ENCODE measurements at places on chromosomes 16 and 17. TPM values are rescaled to one million over a fixed set of nuclear protein-coding genes. Genes with fewer than 3 reads are reported as not detected.

GRCh38 chr17:7811251-7811650 lies 22.8 kb upstream of the KDM6B start:
- no peaks in the 10 kb centered on the region for H3K4me1 ChIP-seq
- no peaks in the 10 kb centered on the region for H3K36me3 ChIP-seq
- H3K4me3 ChIP-seq = no peak overlapping the region

DNA sequence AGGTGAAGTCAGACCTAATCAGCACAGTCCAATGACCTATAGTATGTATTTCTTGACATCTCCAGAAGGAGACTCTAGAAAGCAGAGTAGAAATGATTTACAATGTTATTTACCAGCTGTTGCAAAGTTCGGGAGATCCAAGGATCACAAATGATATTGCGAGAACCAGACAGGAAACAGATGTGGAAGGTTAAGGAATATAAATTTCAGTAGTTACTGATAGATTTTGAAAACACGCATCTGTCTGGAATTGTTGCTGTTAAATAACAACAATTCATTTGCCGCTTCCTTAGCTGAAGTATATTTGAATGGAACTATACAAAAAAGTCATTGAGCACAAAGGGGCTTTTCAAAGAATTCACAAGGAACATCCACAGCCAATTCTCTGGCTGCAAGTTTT lies 72.0 kb downstream of the STXBP4 start:
- H3K4me1 ChIP-seq = no peaks in the 10 kb centered on the region
- no peaks in the 10 kb centered on the region for H3K27me3 ChIP-seq
- DNase-seq = no peak
- H3K36me3 ChIP-seq = no peaks in the 10 kb centered on the region
- H3K27ac ChIP-seq = no peak overlapping the region
- no peak overlapping the region for H3K4me3 ChIP-seq

- no peak overlapping the region for H3K4me3 ChIP-seq
- H3K27me3 ChIP-seq = no peaks in the 10 kb centered on the region
- DNase-seq = no peak
- H3K4me1 ChIP-seq = peaks cover 24% of the 10 kb centered on the region
Observed at GRCh38 chr17:31580316-31580705, 188.8 kb downstream of the RAB11FIP4 start.

FBXL19 gene
- 4.2 TPM for total RNA-seq

- H3K4me1 ChIP-seq = peaks cover 4% of the 10 kb centered on the region
- DNase-seq = peak; percentile 72
- no peaks in the 10 kb centered on the region for H3K27me3 ChIP-seq
Observed at GRCh38 chr16:57600048-57600835, 28.2 kb upstream of the ADGRG1 start.

GRCh38 chr17:81967533-81968395 lies 6.8 kb upstream of the NOTUM start:
- H3K27ac ChIP-seq = peak overlapping the region; percentile 61
- H3K4me1 ChIP-seq = peaks cover 22% of the 10 kb centered on the region
- DNase-seq = peak; percentile 90
- no peaks in the 10 kb centered on the region for H3K27me3 ChIP-seq
- H3K4me3 ChIP-seq = peak overlapping the region; percentile 38
- H3K36me3 ChIP-seq = no peaks in the 10 kb centered on the region

SCGB1C2 gene
- not detected for total RNA-seq

DNA sequence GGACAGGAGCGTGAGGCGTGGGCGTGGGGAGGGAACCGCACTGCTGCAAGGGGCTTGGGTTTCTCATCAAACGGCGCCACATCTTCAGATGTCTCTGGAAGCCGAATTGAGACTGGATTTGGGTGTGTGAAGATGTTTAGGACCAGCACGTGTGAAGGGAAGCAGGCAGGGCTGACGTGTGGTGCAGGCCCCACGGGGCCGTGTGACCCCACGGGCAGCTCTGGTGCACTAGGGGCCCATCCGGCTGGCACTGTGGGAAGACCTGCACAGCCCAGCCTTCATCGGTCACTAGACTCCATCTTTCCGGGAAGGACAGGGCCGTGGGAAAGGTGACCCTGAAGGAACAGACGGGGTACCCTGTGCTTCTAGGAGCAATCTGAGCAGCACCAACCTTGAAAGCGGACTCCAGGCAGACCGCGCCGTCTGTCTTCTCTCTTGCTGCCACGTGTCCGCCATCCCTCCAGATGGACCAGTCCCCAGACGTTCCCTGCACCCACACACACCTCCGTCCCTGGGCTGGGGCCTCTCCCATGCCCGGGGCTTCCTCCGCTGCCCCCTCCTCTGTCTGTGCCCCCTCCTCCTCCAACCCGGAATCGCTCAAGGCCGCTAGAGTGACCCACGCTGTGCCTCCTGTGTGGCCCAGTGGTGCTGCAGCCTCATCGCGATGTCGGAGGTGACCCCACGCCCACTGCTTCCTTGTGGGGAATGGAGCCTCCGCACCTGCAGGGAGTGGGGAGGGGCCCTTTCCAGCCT lies 23.4 kb upstream of the CBFA2T3 start:
- peak; percentile 36 for DNase-seq
- H3K4me3 ChIP-seq = no peak overlapping the region
- H3K4me1 ChIP-seq = no peaks in the 10 kb centered on the region

LGALS9B gene
- not detected for total RNA-seq

ADCY9 gene
- 44.9 TPM for total RNA-seq

- no peak overlapping the region for H3K27ac ChIP-seq
- DNase-seq = no peak
- H3K4me3 ChIP-seq = no peak overlapping the region
- H3K4me1 ChIP-seq = no peaks in the 10 kb centered on the region
- no peaks in the 10 kb centered on the region for H3K27me3 ChIP-seq
- H3K36me3 ChIP-seq = no peaks in the 10 kb centered on the region
Observed at GRCh38 chr17:14341866-14342265, 41.0 kb downstream of the HS3ST3B1 start.

DNA sequence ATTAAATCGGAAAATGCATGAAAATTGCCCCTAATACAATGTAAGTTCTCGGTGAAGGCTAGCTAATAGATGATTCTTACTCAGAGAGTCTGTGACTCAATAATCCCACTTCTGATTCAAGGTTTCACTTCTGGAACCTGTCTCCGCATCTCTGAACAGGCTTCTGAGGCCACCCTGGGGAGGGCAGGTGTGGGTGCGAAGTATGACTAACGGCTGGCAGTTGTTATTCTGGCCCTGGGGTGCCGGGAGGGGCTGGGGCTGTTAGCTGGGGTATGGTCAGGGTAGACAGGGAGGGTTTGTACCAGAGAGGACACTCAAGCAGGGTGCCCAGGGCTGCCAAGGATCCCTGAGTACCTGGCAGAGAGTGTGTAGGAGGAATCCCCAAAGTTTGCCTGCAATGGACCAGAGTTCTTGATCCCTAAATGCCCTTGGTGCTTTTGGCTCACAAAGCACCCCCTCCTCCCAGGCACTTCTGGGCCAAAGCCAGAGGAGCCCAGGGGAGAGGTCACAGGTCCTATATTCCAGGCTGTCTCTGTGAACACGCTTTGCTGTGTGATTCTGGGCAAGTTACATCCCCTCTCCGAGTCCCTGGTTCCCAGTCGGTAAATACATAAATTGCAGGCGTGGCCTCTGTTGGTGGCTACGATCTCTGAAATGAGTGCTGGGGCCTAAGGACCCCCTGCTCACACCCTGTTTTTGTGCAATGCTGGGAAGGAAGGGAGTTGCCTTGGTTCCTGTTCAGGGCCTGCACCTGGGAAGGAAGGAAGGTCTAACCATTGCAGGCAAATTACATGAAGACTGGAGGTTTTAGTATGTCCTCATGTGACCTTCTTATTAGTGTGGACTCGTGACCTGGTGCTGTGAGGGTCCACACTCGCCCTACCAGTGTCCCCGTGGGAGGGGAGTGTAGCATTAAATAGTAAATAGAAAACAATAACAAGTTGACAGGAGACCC lies 49.9 kb upstream of the CPNE2 start:
- no peaks in the 10 kb centered on the region for H3K36me3 ChIP-seq
- DNase-seq = no peak
- H3K4me1 ChIP-seq = no peaks in the 10 kb centered on the region
- H3K27me3 ChIP-seq = no peaks in the 10 kb centered on the region
- no peak overlapping the region for H3K27ac ChIP-seq

TRAP1 gene
- total RNA-seq = 143 TPM

ADORA2B gene
- 0.34 TPM for total RNA-seq

DNA sequence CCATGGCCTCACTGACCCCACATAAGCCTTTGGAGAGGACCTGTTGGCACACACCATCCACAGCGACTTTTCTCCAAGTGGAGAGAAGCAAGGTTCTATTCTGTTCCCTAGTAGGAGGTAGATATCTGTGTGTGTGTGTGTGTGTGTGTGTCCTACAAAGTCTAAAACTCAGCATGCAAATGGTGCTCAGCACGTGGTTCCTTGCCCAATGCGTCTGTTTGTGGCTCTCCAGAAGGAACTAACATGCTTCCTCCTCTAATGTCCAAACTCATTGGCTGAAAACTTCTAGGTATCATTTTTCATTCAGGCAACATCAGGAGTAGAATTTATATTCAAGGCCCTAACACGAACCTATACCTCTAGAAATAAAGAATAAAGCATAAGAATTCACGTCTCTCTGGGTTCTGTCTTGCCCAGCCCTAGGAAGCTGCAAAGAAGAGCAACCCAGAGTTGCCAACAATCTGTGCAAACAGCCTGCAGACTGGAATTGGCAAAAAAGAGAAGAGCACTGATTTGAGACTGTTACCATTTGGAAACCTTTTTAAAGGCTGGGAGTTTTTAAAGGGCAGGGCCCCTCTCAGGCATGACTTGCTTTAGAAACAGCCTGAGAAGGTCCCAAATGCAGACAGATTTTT lies 25.5 kb downstream of the MAP3K14 start:
- H3K27ac ChIP-seq = peak overlapping the region; percentile 96
- peak; percentile 64 for DNase-seq
- H3K27me3 ChIP-seq = no peaks in the 10 kb centered on the region
- peaks cover 89% of the 10 kb centered on the region for H3K4me1 ChIP-seq
- H3K36me3 ChIP-seq = peaks cover under 1% of the 10 kb centered on the region

DNA sequence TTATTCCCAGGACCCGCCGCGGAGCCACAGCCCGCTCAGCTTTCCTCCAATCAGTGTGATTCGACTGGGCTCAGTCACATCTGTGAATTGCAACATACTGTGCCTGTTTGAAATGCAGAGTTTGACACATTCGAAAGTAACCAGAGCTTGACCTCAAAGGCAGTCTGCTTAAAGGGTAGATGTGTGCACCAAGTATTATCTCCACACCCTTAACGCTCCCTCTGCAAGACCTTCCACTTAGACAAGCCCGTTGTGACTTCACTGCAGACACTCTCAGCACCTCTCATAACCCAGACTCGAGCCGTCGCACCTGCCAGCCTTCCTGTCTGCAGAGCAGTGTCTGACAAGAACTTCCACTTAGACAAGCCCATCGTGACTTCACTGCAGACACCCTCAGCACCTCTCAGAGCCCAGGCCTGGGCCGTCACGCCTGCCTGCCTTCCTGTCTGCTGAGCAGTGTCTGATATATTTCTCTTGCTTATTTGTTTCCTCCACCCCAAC lies 3.7 kb downstream of the KLHDC4 start:
- no peak overlapping the region for H3K27ac ChIP-seq
- no peaks in the 10 kb centered on the region for H3K27me3 ChIP-seq
- H3K36me3 ChIP-seq = peaks cover 71% of the 10 kb centered on the region

ZG16 gene
- not detected for total RNA-seq

TBC1D3G gene
- total RNA-seq = not detected

RHBDL3 gene
- total RNA-seq = 0.19 TPM

DNA sequence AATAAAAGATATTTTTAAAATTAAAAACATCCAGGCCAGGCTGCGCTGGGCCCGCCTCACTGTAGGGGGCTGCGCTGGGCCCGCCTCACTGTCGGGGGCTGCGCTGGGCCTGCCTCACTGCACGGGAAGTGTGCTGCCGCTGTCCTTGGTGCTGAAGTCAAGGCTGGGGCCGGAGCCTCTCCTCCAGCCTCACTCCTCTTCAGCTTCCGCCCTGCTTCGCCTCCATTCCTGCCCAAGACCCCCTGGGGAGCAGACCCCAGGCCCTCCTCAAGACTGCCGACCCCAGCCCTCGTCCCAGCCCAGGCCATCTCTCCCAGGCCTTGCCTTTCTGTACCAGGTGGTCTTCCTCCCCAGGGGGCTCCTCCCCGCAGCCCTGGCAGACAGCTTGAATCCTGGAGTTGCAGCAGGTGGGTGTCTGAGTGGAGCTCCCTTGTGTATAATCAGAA lies 26.2 kb downstream of the ENDOV start:
- no peaks in the 10 kb centered on the region for H3K4me1 ChIP-seq
- H3K4me3 ChIP-seq = no peak overlapping the region
- no peaks in the 10 kb centered on the region for H3K36me3 ChIP-seq
- DNase-seq = peak; percentile 62
- no peak overlapping the region for H3K27ac ChIP-seq

GRCh38 chr16:83899978-83900377 lies 1.1 kb downstream of the MLYCD start:
- peak overlapping the region; percentile 97 for H3K27ac ChIP-seq
- DNase-seq = no peak

- peaks cover 6% of the 10 kb centered on the region for H3K4me1 ChIP-seq
- H3K27me3 ChIP-seq = no peaks in the 10 kb centered on the region
- H3K27ac ChIP-seq = peak overlapping the region; percentile 84
- no peak for DNase-seq
Observed at GRCh38 chr17:5437721-5438317, 1.1 kb downstream of the C1QBP start.

GRCh38 chr17:74599448-74599939 lies 7.4 kb upstream of the CD300LD start:
- peaks cover 9% of the 10 kb centered on the region for H3K27me3 ChIP-seq
- no peaks in the 10 kb centered on the region for H3K36me3 ChIP-seq
- no peak overlapping the region for H3K27ac ChIP-seq
- DNase-seq = no peak
- no peak overlapping the region for H3K4me3 ChIP-seq
- H3K4me1 ChIP-seq = no peaks in the 10 kb centered on the region

DNA sequence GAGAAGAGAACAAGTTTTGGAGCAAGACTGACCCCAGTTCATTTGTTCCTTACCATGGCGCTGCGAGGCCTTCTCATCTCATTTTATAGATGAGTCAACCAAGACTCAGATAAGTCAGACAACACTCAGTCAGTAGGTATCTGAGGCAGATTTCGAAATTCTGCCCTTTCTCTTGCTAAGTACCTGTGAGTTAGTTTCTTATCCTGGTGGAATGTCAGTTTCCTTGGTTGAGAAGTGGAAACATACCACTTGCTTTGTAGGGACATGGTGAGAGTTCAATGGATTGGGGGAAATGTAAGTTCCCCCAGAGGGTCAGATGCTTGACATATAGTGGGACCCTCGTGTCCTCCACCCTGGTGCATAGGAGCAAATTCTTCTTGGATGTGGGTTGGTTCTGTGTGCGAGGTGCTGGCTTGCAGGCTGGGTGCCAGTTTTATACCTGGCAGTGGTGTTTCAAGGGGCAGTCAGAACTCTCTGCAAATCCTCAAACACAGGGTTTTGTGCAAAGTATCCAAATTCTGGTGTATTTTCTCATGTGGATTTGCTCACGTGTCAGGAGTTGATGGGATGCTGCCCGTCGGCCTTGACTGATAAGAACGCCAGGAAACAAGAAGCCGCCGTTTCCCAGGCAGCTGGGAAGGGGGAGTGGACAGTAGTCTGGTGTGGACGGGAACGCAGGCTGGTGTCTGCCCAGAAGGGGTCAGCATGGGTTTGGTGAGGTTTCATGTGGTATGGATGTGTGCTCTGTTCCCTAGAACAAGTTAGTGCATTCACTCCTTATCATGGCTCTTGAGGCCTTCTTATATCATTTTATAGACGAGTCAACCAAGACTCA lies 61.1 kb upstream of the CIBAR2 start:
- peak overlapping the region; percentile 77 for H3K4me3 ChIP-seq
- H3K27ac ChIP-seq = peak overlapping the region; percentile 79
- no peaks in the 10 kb centered on the region for H3K36me3 ChIP-seq
- no peaks in the 10 kb centered on the region for H3K27me3 ChIP-seq
- peaks cover 64% of the 10 kb centered on the region for H3K4me1 ChIP-seq
- peak; percentile 44 for DNase-seq
